ENCODE measurements at places on chromosomes 3 and 15. TPM values are rescaled to one million over a fixed set of nuclear protein-coding genes. Genes with fewer than 3 reads are reported as not detected.

DNA sequence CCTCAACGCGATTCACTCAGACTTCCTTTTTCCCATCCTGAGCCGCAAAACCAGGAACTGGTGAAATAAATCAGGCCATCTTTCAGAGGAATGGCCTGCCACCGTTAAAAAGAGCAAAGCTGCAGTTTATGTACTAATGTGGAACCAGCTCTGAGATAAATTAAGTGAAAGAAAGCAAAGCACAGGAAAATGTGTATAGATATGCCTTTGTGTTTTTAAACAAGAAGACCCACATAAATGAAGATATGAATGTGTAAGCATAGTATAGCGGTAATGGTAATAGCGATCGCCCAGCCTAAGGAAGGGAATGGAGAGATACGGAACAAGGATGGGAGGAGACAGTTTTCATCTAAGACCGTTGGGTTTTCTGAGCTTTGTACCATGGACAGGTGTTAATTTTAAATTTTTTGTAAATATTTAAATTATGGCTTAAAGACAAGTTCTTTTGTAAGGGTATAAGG, 30.8 kb upstream of the RPN1 start:
- no peak for ATAC-seq

DNA sequence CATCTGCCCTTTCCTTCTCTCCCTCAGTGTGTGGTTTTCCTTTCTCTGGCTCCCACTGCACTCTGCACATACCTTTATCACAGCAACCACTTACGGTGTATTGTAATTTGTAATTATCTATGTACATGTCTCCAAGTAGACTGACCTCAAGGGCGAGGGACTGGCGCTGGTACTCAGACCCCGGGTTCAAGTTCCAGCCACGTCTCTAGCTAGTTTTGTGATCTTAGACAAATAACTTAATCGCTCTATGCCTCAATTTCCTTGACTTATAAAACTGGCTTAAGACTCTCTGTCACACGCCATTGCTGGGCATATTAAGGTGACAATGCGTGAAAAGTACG, 607 bp upstream of the SENP2 start:
- no peak for ATAC-seq

DNA sequence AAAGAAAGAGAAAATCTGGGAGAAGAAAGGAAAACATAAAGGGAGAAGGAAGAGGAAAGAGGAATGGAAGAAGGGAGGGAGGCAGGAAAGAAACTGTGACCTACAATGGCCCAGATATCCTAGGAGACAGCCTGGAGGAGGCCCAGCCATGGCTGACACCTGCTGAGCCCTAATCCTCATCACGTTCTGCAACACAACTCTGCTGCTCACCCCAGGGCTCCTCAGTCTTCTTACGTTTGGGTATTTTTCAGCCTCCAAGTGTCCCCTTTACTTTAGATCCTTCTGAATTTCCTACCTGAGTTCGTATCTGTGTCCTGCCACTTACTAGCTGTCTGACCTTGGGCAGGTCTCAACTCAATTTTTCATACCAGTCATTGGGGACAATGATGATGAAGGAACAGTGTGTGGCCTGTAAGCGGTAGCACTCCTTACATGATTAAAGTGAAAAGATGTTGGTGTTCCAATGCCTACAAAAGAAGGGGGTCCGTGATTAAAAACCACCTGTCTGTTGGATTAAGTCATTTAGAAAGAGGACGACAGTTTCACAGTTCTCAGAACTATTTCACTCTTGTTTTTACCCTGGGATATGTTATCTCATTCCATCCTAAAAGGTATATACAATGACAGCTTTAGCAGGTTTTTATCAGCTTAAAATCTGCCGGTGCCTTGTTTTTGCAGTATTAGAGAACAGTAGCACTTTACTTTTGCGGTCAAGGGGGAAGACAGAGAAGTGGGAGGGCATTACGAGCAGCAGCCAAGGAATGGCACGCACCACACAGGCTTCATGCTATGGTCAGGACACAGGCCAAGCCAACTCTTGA, 47.4 kb downstream of the CCR4 start:
- ATAC-seq, result no peak

The KBTBD13 gene
- 0.28 TPM for total RNA-seq

- peak; percentile 4 for ATAC-seq
Observed at GRCh38 chr15:77036537-77037387, 34.1 kb downstream of the TSPAN3 start.

The CMC1 gene
- total RNA-seq, result 18.0 TPM

DNA sequence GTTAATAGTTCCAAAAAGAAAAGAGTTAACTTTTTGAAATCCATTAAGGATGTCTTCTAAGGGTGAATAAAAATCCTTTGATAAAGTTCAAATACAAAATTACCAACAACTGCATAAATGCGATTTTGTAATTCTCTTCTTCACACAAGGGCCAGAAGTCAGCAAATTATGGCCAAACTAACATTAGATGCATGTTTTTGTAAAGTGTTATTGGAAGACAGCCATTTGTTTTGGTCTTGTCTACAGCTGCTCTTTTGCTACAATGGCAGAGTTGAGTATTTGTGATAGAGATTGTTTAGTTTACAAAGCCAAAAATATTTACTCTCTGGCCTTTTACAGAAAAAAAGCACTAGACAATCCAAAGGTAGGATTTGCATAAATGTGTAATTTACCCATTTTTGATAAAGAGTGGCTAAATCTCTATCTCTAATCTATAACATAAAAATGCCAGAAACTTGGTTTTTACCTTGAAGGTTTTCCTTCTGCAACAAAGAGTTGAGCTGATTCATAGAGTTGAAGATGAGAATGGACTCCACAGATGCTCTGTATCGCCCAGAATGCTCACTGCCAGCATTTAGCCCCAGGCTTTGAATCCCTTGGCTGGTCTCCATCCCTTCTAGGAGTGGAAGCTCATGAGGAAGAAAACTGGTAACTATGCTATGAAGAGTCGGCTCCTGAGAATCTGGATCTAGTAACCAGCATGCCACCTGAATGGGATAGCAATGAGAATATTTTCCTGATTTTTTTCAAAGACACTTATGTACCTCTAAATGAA, 64.5 kb downstream of the POLQ start:
- no peak for ATAC-seq

DNA sequence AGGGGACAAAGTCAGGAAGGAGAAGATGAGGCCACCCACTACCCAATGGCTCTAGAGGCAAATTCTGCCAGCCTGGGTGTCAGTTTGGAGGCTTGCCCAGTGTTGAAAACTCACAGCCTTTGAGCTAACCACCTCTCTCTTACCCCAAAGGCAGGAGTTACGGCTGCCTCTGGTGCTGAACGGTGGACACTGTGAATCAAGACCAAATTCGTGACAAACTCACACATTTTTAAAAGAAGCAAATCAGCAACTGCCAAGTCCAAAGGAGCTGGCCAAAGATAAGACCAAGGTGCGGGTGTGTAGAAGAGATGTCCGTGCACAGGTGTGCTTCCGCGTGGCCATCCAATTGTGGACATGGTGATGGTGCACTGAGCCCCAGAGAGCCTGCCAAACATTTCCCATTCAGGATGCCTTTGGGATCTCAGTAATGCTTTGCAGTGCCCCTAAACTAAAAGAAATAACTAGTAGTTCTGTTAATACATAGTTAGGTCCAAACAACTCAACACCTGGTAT, 74.6 kb downstream of the FAM174B start:
- ATAC-seq, result no peak

The IL17RE gene
- 1.5 TPM for total RNA-seq

DNA sequence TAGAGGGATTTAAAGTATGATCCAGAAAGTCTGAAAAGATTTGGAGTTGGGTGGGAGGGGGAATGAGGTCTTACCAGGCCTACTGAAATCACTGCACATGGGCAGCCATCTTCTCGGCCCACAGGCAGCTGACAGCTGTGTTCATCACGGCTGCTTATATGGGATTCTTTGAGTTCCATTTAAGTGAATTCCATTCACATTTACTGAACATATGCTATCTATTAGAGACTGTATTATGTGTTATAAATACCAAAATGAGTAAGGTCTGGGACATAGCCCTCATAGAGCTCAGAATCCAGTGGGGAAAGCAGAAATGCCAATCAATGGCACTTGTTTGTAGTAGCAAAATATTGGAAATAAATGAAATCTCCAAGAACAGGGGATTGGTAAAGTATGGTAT, 91.1 kb downstream of the TRIM42 start:
- ATAC-seq, result no peak

The RTP4 gene
- total RNA-seq, result 2.9 TPM

GRCh38 chr3:52524258-52524751, 9.4 kb downstream of the NT5DC2 start:
- no peak for ATAC-seq

The HCN4 gene
- 4.4 TPM for total RNA-seq

DNA sequence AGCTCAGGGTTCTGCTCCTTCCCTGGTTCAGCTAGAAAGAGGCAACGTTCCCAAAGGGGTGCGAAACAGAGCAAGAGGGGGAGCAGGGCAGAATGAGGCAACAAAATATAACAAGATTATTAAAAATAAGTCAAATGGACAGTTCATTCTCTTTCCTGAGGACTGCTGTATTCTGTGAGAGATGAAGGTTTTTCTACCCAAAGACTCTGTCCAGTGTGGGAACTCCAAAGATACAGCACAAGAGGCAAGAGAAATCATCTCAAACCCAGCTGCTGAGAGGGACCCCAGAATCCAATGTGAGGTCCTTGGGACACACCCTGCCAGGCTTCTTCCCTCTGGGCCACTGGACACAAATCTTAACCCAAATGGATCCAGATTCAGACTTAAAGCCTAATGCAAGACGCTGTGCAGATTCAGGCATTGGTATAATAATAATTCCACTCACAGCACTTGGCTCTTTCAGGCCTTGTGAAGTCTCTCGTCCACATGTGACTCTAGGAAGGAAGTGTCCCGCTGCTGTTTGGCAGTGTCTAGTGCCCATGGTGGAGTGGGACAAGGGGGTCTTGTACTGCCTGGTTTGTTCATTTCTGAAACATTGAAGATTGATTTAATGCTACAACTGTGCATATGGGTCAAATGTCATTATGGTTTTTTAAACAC, 14.5 kb upstream of the ARHGAP31 start:
- ATAC-seq, result peak; percentile 12

- no peak for ATAC-seq
Observed at GRCh38 chr3:120286465-120286864, 1.4 kb upstream of the GPR156 start.

GRCh38 chr3:11465744-11466616, 177.7 kb downstream of the VGLL4 start:
- ATAC-seq, result no peak

The CLSTN2 gene
- 1.2 TPM for total RNA-seq

DNA sequence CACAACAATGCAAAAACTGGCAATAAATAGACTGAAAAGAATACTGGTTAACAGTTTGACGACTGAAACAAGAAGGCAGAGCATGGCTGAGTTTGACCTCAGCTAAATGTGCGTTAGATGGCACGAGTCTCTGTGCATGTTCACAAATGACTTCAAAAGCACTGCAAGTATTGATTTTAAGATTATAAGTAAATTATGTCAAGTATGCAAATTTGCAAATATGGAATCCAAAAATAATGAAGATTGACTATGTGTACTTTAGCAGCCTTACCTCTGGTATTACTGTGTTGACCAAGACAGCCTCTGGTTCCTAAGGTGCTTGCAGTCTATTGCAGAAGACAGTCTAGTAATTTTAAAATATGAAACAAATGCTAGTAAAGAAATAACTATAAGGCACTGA, 2.6 kb upstream of the EIF5A2 start:
- no peak for ATAC-seq

DNA sequence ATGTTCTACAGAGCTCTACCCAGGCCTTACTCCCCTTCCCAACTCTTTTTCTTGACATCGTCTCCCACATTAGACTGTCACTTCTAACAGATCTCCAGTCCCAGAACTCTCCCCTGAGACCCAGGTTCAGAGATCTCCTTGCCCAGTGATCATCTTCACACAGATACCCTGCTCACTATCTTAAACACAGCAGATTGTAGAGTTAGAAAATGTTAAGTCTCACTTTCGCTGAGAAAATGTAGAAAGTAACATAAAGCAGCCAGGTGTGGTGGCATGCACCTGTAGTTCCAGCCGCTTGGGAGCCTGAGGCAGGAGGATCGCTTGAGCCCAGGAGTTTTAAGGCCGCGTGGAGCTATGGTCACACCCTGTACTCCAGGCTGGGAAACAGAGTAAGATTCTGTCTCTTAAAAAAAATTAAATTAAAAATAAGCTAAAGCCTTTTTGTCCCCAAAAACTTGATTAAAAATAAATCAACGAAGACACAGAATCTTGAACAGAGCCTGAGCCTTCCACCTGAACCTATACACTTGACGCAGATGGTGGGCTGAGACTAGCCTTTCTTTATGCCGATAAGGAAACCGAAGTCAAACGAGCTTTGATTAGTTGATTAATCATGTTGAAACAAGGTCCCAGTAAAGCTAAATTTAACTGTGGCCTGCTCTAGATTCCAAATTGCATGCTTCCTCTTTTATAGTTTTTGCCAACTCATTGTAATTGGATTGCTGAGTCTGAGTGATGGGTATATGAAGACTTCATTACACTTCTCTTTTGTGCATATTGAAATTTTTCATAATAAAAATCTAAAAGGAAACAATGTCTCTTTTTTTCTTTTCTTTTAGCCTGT, 31.3 kb upstream of the BLM start:
- ATAC-seq, result no peak

The PLA2G4B gene
- total RNA-seq, result 4.5 TPM

DNA sequence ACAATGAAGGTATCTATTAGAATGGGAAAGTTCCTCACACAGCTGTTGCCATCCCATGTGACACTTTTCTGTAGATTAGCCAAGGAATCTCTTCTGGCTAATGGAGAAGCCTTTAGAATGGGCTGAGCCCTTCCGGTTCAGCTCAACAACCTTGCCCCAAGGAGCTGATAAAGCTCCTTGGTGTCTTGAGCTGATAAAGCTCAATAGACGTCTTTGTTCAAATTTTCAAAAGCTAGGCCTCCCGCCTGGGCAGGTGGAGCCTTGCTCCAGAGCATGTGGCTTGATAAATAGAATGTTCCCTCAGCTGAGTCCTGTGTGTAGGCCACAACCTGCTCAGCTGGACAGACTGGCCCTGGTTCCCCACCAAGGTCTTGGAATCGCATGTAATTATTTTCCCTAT, 7.2 kb upstream of the BNIP2 start:
- no peak for ATAC-seq

The LRRC31 gene
- total RNA-seq, result 0.09 TPM

Measured in motor neuron (in vitro differentiated cells).